ENCODE measurements at places on chromosomes 3 and 15.

GRCh38 chr3:487614-488013 lies 291.1 kb downstream of the CHL1 start:
- no peak for DNase-seq

DNA sequence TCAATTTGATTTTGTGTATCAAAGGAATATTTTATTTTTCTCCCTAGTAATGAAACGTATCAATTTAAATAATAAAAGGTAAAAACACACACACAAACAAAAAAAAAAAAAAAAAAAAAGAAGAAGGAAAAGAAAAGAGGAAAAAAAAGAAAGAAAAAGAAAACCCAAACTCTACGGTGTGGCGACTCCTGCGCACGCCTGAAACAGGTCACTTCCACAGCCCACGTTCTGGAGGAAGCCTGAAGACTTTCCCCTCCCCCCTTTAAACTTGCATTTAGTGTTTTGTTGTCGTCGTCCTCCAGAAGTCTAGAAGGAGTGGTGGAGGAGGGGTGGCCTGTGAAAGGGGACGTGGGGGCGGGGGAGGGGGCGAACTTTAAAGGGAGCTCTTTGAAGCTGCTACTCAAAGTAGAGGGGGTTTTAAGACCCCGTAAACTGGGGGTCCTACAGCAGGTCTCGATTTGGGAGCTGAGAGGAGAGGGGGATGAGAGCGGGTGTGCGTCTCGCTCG lies 2.3 kb upstream of the TLE3 start:
- no peak for DNase-seq

DNA sequence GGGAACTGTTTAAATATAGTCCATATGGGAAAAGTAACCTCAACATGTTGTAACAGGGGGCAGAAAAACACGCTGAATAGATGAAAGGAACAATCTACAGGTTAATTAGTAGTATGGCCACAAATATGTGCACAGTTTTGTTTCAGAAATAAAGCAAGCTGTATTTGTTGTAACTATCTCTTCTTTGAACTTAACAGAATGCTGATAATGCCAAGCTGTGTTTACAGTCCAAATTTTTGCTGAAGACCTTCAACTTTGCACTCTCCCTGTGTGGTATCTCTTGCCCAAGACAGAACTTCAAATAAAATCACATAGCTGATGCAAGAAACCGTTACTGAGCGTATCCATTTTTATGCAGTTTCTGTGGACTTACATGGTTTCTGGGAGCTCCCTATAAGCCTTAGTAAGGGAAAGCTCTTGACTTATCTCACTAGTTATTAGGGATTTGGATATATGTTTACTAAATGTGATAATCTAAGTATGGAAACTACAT lies 425.4 kb upstream of the TPRG1 start:
- DNase-seq = no peak

- DNase-seq = no peak
Measured at GRCh38 chr15:48090115-48090514, 30.7 kb upstream of the SLC24A5 start.

Measured in astrocyte (in vitro differentiated cells and primary cell).